ENCODE measurements at places on chromosomes 7 and 10.

- DNase-seq: no peak
Measured at GRCh38 chr10:44864051-44864450, 47.1 kb upstream of the TMEM72 start.

DNA sequence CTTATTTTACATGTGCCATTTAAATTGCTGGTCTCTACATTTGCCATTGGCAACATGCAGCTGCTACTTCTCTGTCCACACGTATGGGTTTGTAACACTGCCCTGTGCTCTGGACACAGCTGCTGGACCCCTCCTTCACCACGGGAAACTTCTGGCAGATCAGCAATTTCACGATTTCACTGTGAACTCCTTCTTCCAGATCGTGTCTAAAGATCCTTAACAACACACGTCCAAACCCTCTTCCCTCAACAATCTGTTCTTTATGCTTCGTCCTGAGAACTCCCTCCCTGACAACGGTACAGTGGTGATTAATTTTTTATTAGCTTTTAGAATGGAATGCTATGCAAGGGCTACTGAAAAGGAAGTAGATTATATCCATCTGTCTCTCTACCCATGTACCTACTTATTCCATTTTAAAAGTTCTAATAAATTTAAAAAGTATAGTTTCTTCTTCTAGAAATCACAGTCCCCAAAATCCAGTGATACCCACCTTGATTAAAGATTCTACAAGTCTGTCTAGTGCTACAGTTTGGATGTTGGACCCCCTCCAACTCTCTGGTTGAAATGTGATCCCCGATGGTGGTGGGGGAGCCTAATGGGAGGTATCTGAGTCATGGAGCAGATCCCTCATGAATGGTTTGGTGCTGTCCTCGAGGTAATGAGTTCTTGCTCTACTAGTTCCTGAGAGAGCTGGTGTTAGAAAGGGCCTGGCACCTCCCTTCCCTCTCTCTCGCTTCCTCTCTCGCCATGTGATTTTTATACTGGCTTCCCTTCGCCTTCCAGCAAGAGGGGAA lies 81.0 kb downstream of the KIAA1549 start:
- DNase-seq: no peak

DNA sequence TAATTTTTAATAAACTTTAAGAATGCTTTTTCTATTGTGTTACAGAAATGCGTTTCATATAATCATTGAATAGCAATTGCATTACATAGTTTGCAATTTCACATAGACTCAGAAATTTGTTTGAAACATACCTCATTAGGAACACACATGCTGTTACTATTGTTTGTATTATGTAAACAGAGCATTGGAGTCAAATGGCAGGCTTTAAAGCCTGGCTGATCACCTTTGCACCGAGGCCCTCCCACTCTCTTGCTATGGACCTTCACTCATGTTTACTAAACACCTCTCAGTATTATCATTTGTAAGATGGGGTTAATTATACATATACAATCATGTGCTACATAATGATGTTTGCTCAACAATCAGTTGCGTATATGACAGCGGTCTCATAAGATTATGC lies 203.6 kb upstream of the NPSR1 start:
- no peak for DNase-seq

DNA sequence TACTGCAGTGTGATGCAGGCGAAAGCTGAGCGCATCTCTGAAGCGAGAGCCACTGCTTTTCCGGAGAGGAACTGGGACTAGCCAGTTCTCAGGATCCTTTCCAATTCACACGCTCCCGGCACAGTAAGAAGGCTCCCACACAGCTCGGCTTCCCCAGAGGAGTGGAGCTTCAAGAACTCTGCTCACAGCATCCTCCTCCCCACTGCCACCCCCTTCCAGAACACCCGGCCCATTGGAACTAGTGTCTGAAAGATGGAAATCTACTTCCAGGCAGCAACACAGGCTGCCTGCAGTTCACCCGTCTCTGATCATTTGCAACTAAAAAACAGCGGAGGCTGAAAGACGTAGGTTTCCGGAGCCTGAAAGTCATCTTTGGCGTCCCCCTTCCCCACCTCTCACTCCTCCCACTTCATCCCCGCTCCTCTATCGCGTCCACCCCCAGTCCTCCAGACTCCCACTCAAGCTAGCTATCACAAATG lies at the start of gene DGKB:
TSS of gene DGKB (minus strand) at position 163 of the 479 bp plus-strand sequence.
- peak; percentile 28 for DNase-seq

DNA sequence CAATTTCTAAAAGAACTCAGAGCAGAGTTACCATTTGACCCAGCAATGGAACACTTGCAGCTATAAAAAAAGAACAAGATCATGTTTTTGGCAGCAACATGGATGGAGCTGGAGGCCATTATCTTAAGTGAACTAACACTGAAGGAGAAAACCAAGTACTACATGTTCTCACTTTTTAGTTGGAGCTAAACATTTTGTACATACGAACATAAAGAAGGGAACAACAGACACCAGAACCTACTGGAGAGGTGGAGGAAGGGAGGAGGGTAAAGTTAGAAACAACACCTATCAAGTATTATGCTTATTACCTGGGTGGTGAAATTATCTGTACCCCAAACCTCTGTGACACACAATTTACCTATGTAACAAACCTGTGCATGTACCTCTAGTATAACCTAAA lies 329.5 kb downstream of the ATRNL1 start:
- no peak for DNase-seq

GRCh38 chr7:135201350-135201749 lies 10.0 kb downstream of the WDR91 start:
- no peak for DNase-seq

DNA sequence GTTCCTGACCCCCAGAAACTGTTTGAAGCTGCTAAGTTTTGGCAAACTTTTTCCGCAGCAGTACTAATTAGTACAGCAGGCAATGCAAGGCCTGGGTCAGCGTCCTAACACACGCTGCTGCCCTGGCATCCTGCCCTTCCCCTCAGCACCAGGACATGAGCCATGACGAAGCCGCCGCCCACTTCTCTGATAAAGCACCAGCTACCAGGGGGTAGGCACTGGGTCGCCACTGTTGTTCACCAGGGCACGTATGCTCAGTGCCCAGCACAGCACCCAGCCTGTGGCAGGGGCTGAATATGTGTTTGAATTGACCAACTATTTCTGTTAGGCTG lies 59.5 kb downstream of the CHST15 start:
- DNase-seq: no peak

DNA sequence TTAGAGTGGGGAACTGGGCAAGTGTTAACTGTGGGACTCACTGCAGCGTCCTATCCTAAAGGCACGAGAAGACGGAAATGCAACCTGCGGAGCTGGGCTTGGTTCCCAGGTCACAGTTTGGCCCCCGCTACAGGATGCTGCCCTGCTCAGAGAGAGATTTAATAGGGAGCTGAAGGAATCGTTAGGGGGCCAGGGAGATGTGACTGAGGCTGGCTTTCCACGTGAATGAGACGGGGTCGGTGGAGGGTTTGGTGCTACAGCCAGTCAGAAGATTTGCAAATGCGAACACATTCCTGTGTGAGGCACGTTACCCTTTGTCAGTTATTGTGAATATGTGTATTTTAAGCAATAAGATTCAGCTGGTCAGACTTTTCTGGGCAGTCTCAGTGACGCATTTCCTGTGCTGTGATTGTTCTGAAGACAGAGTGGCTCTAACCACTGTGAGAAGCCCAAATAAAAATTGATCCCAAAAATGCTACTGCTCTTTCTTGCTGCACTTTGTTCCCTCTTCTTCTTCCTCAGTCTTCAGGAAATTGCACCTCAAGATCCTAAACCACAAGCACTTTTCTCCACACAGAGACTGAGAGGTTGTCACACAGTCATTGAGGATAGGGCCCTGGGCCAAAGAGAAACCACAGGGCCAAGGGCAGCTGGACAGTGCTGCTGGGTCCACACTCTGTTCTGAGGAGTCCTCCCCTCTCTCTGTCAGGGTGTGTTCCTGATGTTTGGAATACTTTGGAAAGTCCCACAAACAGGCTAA lies 21.2 kb downstream of the CYP17A1 start:
- no peak for DNase-seq

- DNase-seq: no peak
Measured at GRCh38 chr7:44124822-44125202, 1.5 kb upstream of the POLD2 start.

DNA sequence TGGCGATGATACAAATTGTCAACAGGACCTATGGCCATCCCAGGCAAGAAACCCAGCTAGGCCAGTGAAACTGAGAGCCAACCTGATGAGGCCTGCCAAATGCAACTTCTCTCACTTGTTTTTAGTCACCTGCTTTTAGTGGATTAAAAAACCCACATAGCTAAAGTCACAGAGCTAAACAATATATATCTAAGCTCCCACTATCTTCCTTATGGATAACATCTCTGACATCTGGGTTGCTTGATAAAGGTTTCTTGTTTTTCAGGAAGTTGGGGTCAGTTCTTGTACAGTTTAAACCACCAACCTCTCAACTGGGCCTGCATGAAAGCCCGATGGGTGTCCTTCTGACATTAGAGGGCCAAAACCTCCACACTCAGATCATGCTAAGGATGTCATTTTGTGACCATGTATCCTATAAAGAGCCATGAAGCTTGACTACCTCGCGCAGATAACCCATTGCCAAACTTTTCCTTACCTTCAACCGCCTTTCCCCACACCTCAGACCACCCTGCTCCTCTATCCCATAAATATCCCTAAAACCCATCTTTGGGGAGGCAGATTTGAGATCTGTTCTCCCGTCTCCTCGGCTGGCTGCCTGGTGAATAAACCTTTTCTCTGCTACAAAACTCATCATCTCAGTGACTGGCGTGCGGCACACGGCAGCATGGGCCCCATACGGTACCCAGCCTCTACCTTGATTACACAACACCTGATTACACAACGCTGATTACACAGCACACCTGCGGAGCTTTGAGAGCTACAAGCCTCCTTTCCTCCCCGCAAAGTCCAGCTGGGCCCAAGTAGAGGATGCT lies 797 bp upstream of the STMP1 start:
- DNase-seq: no peak

DNA sequence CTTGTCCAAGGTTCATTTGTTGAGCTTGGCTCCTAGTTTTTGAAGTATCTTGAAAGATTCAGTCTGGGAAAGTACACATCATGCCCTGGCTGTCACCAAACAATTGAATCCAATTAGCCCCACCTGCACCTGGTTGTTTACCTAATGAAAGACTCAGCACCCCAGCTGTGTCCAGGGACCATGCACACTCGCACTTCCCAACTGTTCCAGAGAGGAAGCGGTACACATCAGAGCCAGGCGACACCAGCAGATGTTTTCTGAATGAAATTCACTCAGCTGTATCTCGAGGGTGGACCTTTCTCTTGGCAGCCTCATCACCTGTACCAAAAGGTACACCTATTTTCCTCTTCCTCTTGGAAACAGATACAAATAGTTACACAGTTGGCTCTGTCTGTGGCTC lies 216.4 kb upstream of the LRGUK start:
- DNase-seq: no peak

- no peak for DNase-seq
Measured at GRCh38 chr7:115004121-115004520, 82.2 kb downstream of the MDFIC start.

DNA sequence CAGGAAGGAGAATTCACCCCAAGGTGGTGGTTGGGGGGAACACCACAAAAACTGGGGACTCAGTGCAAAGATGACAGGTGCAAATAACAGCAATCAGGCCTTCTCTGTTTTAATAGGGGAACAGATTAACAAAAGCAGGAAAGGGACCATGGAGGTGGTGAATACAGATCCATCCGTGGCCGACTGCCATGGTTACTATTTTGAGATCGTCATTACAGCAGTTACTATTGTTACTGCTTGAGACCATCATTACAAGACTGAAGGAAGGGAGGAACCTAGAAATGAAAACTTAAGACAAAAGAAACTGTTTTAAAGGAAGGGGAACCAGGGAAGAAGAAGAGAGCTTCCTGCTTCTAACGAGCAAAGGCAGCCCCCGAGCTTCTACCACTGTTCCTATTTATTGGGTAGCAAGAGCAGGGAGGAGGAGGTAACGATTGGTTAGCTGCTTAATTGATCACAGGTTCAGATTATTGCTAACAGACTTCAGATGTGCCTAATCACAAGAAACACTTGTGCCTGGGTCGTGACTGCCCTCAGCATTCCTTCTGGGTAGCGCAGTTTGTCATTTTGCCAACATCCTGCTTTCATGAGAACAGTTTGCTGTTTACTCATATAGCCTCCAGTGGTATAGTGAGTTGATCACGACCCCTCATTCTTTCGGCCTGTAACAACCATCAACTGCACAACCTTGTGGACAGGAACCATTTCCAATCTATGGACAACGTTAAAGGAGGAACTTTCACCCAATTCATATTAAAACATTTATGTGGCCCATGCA lies 216.3 kb downstream of the CHCHD3 start:
- DNase-seq: no peak

DNA sequence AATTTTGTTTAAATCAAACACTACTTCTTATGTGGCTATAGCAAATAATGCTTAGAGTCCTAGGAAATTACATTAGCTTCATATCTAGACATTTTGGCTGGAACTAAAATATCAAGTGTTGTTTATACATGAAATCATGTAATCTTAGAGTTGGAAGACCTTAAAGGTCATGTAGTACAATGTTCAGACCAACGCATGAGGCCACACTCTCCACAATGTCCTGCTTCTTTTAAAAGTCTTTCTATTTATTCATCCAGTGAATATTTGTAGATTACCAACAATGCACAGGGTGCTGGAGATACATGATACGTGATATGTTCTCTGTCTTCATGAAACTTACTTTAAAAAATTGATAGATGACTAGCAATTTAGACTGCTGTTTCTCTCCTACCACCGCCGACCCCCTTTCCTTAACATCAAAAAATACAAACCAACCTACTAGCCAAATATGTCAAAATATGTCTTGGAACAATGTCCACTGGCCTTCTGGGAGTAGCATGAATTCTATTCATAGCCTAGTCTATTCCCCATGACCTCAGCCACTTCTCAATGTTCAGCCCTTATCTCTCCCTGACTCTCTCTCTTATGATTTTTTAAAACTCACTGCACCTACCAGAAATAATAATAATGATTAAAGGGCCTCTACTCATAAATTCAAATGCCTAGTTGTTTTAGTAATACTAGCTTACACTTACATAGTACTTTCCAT lies 59.5 kb upstream of the CAV2 start:
- no peak for DNase-seq

- DNase-seq: no peak
Measured at GRCh38 chr10:34811968-34812514, 3.1 kb downstream of the PARD3 start.

GRCh38 chr7:91330866-91331265 lies 66.6 kb downstream of the FZD1 start:
- no peak for DNase-seq

- peak; percentile 55 for DNase-seq
Measured at GRCh38 chr10:103192451-103193106, 493 bp downstream of the NT5C2 start.

DNA sequence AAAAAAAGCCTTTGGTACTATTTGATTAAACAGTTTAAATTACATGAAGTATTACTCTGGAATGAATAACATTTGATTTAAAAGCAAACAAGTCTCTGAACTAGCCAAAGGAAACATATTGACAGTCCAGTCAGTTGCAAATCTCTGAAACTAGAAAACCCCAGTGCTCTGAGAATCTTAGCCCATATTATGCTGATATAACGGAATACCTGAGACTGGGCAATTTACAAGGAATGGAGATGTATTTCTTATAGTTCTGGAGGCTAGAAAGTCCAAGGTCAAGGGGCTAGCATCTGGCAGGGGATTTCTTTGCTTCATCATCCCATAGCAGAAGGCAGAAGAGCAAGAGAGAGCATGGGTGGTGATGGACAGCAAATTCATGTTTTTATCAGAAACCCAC lies 21.7 kb upstream of the FKBP9 start:
- DNase-seq: no peak

Data from left renal pelvis (tissue), 4 donors.